ENCODE measurements at places on chromosomes 5 and 9. TPM values are rescaled to one million over a fixed set of nuclear protein-coding genes. Genes with fewer than 3 reads are reported as not detected.

- H3K27me3 ChIP-seq: no peaks in the 10 kb centered on the region
- no peak overlapping the region for H3K4me3 ChIP-seq
- H3K27ac ChIP-seq: no peak overlapping the region
Observed at GRCh38 chr5:164358531-164359259, 853.3 kb downstream of the MAT2B start.

GRCh38 chr5:75567710-75568109 lies 43.5 kb upstream of the ANKDD1B start:
- no peak overlapping the region for H3K4me3 ChIP-seq
- H3K27ac ChIP-seq: no peak overlapping the region
- no peaks in the 10 kb centered on the region for H3K27me3 ChIP-seq
- DNase-seq: no peak

- H3K4me1 ChIP-seq: no peaks in the 10 kb centered on the region
- H3K4me3 ChIP-seq: no peak overlapping the region
- DNase-seq: no peak
- no peaks in the 10 kb centered on the region for H3K27me3 ChIP-seq
- H3K27ac ChIP-seq: no peak overlapping the region
Observed at GRCh38 chr5:65186646-65187227, 295.0 kb downstream of the ADAMTS6 start.

DNA sequence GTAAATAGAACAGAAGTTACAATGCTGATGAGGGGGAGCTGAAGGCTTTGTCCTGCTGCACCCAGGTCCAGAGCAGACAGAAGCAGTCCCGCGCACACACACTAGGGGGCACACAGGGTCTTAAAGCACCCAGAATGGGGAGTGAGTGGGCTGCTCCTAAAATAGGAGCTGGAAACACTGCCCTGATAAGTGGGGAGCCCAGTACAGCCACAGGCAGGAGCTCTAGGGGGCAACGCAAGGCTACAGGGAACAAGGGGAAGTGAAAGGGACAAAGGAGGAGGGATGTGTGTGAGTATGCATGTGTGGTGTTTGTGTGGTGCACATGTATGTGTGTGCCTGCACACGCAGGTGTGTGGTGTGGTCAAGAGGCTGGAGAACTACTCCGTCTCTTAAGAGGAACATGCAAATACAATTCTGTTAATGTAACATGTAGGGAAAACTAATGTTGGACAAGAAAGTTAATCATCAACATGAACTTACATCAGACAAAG lies 191.5 kb downstream of the ROR2 start:
- no peaks in the 10 kb centered on the region for H3K27me3 ChIP-seq
- H3K36me3 ChIP-seq: peaks cover 4% of the 10 kb centered on the region
- no peak overlapping the region for H3K4me3 ChIP-seq
- peak; percentile 74 for DNase-seq

DNA sequence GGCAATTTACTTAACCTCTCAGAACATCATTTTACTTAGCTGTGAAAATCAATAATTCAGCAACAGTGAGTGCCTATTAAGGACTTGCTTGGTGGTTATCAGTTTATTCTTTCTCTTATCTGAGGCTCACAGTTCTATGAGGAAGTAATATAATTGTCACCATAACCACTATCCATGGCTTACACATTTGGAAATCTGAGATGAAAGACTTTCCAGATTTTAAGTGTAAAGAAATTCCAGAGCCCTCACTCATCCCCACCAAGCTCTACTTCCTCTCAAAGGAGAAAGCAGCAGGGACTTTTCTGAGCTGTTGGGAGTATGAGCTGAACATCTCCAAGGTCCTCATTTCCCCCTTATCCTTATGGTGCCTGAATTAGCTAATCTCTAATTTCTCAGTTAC lies 321.5 kb downstream of the FBXL7 start:
- no peak overlapping the region for H3K27ac ChIP-seq
- no peak for DNase-seq
- H3K36me3 ChIP-seq: no peaks in the 10 kb centered on the region
- H3K27me3 ChIP-seq: no peaks in the 10 kb centered on the region

GRCh38 chr5:79888643-79889042 lies 102.4 kb downstream of the MTX3 start:
- no peaks in the 10 kb centered on the region for H3K27me3 ChIP-seq
- no peaks in the 10 kb centered on the region for H3K36me3 ChIP-seq
- H3K4me1 ChIP-seq: no peaks in the 10 kb centered on the region
- DNase-seq: no peak
- no peak overlapping the region for H3K27ac ChIP-seq

DNA sequence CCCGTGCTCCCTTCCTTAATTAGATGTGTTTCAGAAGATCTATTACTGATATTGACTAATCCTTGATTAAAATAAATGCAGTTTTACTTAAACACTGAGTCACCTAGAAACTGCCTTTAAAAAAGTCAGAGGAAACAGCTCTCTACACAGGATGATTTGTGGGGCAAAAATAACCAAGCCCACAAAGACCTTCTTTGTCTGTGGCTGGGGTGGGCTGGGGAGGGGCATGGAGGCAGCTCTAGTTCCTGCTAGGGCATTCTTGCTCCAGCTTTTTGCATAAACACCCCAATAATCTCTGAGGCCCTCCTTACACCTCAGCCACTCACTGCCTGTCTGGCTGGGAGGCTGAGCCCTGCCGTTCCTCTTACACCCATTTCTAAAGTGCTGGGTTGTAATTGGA lies 227.6 kb upstream of the DAP start:
- H3K4me1 ChIP-seq: no peaks in the 10 kb centered on the region
- H3K36me3 ChIP-seq: no peaks in the 10 kb centered on the region
- H3K27me3 ChIP-seq: no peaks in the 10 kb centered on the region
- no peak overlapping the region for H3K27ac ChIP-seq
- H3K4me3 ChIP-seq: no peak overlapping the region

GRCh38 chr9:107214915-107215314 lies 68.2 kb upstream of the RAD23B start:
- no peaks in the 10 kb centered on the region for H3K4me1 ChIP-seq
- no peak overlapping the region for H3K4me3 ChIP-seq
- no peaks in the 10 kb centered on the region for H3K27me3 ChIP-seq

DNA sequence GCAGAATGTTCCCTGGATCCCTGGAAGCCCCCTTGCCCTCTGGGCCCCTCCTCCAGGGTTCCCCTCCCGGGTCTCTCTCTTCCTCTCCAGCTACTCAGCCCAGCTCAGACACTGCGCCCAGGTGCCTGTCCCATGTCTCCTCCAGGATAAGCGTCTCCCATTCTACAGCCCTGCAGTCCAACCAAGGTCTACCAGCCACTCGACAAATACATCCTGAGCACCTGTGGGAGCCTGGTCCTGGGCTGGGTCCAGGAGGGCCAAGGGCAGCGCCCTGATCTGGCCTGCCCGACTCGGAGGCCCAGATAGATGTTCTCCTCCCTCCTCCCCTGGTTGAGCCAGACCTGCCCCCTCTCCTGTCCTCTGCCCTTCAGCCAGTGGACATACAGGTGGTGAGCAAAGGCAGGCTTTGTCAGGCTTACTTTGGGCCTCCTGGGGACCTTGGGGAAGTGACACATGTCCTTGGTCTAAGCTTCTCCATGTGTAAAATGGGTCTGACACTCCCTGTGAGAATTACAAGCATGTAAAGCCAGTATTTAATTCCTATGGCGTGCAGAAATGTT lies 1.4 kb downstream of the FLT4 start:
- DNase-seq: no peak
- peaks cover 84% of the 10 kb centered on the region for H3K27me3 ChIP-seq
- no peak overlapping the region for H3K4me3 ChIP-seq
- no peaks in the 10 kb centered on the region for H3K4me1 ChIP-seq

The C7 gene
- 153 TPM for total RNA-seq

The GBGT1 gene
- 11.9 TPM for total RNA-seq

The PCDHGB7 gene
- 11.3 TPM for total RNA-seq

The MLANA gene
- not detected for total RNA-seq

All from cardiac muscle cell (in vitro differentiated cells and primary cell).